Forelimb muscle (tissue), 1 donor: ENCODE measurements at places on chromosomes 6 and 20. TPM values are rescaled to one million over a fixed set of nuclear protein-coding genes. Genes with fewer than 3 reads are reported as not detected.

DNA sequence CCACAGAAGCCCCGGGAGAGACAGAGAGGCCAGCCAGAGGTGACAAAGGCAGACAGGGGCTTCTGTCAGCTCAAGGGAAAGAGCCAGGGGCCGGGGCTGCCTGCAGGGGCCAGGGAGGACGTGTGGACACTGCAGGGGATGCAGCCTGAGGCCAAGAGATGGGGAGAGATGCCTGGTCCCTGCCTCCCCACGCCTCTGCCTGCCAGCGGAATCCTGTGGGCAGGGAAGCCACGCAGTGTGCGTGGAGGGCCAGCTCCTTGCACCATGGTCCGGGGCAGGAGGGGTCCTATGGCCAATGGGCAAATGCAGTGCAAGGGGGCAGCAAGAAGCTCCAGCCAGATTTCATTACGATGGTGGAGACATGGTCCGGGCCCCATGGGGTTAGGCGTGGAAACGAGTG lies 224.9 kb downstream of the CDH4 start:
- DNase-seq = no peak

- DNase-seq = no peak
Measured at GRCh38 chr6:78629154-78629721, 238.1 kb upstream of the IRAK1BP1 start.

DNA sequence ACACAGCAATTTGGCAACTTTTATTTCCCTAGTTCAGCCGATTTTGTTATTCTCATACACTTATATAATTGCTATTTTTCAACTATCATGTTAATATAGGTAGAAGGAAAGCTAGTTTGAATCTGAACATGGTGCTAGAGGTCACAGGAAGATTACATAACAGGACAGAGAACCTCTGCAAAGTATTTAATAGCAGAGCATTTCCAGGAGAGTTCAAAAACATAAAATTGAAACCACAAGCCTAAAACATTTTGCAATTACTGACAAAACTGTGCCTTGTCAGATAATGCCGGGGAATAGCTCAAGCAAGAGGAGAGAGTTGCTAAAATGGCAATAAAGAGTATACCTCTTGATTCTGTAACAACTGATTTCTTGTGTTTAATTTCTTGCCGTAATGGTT lies 70.8 kb downstream of the TFAP2B start:
- no peak for DNase-seq

DNA sequence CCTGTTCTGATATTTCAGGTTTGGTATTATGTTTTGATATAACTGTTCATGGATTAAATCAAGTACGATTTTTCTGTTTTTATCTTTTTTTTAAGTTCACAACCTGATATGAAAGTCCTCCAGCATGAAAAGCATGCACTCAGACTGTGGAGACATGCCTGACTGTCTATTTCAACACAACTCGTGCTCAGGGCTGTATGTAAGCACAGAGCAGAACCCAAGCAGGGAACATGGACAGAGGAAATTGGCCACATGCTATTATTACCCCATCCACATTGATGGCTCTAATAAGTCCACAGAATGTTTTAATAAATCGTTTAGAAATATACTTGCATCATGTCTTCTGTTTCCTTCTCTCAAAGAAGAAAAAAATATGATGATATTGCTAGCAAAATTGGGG lies 730.4 kb downstream of the C6orf118 start:
- no peak for DNase-seq

- no peak for DNase-seq
Measured at GRCh38 chr6:22470454-22471131, 98.8 kb upstream of the HDGFL1 start.

DNA sequence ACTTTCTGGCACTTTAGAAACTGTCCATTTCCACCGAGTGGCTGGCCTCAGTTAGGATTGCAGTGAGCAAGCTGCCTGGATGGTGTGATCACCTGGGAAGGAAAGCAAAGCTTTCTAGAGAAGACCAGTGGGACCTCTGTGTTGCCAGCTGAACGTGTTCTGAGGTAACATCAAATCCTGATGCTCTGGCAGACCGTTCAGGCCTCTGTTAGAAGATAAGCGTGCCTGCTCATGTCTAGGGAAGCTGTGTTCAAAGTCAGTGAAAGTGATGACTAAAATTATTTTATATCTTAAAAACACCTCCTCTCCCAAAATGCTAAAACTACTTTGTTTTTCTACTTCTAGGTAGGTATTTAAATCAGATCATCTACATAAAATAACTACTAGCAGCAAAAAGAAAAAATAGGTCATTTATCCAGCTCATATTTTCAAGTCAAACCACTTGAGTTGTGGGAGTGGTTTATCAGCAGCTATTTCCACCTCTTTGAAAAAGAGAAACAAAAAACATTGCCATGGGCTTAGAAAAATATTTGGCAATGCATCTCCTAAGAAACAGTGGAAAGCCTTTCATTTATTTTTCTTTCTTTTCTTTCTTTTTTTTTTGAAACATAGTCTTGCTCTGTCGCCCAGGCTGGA lies 54.8 kb downstream of the CEP43 start:
- DNase-seq = no peak

GRCh38 chr6:84763886-84764331 lies 489 bp downstream of the TBX18 start:
- no peak for DNase-seq

DNA sequence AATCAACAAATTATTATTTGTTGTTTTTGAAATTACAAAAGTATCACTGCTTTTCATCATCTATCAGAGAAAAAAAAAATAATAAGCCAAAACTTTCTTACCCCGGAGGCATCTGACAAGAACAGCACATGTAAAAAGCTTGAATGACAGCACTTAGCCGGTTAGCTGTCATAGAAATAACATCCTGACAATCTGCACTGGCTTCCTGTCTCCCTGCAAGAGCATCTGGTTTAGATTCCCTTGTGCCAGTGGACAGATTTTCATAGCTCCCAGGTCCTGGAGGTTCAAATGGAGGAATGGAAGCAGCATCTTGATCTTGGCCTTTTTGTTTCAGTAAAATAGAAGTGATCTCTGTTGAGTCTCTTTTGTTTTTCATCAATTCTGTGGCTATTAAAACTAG lies 74.8 kb downstream of the HACE1 start:
- DNase-seq = no peak

- DNase-seq = no peak
Measured at GRCh38 chr6:110415086-110415916, at the start of gene DDO. Gene DDO, minus strand, starts transcription at chr6:110415575. Its CDS starts 2,113 bp downstream, at chr6:110413462.

Gene MSH5
- 14.2 TPM for polyA plus RNA-seq

Gene PRRT1
- 1.3 TPM for polyA plus RNA-seq

Gene MOG
- not detected for polyA plus RNA-seq

Gene ADTRP
- polyA plus RNA-seq = 0.38 TPM
